T-helper 9 cell (primary cell): ENCODE measurements at places on chromosomes 3 and 15.

GRCh38 chr15:31264559-31265089 is 62.0 kb upstream of the KLF13 start:
- no peak for DNase-seq

- no peak for DNase-seq
Observed at GRCh38 chr15:57427367-57427821, 51.1 kb downstream of the CGNL1 start.

DNA sequence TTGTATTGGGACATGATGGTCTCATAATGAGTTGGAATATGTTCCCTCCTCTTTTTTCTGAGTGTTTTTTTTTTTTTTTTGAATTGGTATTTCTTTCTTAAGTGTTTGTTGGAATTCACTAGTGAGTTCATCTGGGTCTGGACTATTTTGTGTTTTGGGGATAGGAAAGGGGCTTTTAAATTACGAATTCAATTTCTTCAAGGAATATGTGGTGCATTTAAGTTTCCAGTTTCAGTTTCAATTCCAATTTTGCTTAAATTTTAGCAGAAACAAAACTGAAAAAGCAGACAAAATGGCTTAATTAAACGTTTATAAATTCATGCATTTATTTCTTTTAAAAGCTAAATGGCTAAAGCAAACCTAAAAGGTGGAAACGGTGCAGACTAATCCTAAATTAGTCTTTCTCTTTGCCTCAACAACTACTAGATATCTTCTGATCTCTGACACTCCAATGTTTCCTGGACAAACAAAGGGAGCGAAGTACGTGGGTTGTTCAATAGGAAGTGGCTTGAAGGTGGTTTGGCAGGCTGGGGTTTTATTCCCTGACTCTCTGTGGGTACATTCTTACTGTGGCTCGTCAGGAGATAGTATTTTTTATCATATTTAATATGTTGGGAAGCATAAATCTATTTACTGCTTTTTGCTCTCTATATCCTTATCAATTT is 50.0 kb upstream of the CORO2B start:
- no peak for DNase-seq

DNA sequence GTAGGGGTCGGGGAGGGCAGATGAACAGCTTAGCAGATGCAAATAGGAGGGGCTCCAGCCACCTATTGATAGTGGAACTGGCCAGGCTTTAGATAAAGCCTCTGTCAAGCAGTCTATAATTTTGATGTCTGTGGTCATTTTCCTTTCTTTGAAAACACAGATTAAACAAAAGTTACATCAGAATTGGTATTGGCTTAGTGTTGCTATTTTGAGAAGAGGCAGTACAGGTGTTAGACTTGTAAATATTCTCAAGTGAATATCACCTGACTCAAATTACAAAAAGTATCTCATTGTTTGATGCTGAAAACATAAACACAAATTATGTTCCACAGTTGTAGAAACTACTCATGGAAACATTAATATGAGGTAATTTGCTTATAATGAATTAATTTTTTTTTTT is 18.1 kb downstream of the GHRL start:
- DNase-seq, result no peak

DNA sequence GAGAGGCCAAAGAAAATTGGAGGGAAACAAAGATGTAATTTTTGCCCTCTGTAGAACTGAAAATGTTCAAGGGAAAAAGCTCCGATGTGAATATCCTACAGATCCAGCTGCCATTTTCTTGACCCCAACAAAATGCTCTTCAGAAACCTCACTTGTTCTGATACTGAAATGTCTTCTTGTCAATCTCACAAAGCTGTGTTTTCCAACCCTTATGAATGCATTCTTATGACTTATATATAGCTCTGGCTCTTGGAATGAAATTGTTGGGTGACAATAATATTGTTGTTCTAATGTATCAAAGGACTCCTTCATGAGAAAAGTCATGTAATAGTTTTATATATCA is 157.1 kb upstream of the TGFBR2 start:
- DNase-seq, result no peak

DNA sequence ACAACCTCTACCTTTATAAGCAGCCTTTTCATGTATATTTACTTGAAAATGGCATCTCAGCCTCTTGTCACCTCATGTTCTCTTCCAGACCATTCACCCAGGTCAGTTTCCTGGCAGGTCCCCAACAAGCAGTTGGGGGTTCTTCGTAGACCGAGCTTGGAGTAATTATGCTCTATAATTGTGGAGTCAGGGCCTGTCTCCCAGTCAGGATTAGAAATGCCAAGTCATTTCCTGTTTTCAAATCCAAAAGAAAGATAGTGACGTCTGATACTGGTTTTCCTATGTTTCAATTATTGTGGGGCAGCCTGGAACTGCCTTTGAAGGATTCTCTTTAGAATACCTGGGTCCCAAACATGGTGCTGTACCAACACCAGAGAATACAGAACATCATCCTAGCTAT is 430.6 kb downstream of the MECOM start:
- no peak for DNase-seq

DNA sequence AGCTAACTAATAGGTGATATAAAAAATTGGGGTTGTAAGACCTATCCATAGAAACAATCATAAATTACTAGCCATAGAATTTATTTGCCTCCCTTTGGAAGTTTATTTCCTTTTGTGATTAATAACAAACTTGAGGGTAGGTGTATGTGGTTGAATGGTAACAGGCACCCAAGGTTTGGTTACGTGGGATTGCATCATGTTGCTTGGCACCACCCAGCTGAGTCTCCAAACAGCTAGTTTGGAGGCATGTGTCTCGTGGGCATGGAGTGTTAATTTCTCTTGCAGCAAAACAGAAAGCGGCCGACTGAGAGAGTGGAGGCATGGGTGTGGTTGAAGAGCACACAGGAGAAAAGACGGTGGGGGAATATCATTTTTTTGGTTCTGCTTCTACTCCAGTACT is 441.4 kb downstream of the CNTN4 start:
- no peak for DNase-seq

DNA sequence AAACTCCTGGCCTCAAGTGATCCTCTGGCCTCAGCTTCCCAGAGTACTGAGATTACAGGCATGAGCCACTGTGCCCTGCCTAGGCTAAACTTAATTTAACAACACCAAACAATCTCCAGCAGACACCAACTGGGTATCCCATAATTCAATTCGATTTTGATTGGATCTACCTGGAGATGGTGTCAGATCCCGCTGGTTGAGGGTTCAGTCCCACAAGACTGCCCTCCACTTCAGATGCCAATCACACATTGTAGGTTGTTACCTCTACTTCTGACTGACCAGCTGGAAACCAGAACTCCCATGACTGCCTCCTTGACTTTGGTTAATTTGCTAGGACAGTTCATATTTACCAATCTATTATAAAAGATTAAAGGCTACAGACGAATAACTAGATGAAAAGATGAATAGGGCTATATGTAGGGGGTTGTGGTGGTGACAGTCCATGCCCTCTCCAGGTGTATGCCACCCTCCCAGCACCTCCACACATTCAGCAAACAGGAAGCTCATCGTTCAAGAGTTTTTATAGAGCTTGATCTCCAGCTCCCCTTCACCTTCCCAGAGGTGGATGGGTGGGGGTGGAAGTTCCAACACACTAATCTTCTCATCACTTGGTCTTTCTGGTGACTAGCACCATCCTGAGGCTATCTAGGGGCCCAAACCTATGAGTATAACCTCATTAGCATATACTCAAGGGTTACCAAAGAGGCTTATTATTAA is 9.3 kb downstream of the B2M start:
- no peak for DNase-seq

- DNase-seq, result no peak
Observed at GRCh38 chr3:161222662-161223061, 1.6 kb downstream of the NMD3 start.

DNA sequence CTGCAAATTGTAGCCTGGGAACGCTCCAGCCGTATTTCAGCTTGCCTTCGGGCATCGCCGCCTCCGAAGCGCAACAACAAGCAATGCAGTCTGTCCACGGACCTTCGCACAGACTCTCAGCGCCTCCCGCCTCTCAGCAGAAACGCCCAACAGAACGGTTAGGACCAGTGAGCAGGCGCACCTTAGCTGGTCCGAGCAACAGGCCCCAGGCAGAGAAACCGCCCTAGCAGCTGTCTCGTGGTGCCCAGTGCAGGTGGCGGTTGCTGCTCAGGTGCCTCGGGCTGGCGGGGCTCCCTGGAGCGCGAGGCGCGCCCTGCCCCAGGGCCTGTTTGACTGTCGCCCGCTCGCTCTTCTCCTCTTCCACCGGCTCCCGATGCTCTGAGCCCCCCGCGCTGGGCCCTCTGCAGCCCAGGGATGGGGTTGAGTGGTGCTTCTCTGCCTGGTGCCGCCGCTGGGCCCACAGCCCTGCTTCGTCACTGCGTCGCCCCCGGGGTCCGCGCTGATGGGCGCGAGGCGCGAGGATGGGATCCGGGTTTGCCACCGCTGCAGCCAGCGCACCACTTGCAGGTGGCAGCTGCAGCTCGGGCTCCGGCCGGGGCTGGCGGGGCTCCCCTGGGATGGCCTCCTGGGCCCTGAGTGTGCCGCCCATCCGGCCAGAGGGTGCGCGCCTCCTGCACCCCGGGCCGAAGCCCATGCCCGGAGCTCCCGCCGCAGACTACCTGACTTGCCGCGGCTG is 268.4 kb upstream of the FRG2C start:
- DNase-seq, result no peak
